ENCODE measurements at places on chromosomes 6 and 20.

GRCh38 chr6:138972226-138972665, 15.8 kb downstream of the REPS1 start:
- peak; percentile 46 for DNase-seq

DNA sequence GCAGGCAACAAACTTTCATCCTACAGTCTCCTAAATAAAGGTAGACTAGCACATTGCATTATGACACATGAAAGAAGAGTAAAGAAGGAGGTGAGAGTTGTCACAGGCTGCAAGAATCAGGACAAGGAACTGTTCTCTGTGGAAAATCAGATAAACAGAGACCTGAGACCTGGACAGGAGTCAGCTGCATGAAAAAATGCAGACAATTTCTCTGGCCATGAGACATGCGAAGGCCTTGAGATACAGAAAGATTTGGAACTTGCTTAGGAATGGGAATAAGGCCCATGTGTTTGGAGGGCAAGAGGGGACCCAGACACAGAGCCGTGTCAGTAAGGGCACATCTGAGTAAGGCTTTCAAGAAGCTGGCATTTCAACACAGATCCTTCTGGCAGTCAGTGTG, 674.6 kb upstream of the AGPAT4 start:
- DNase-seq: no peak

- DNase-seq: peak; percentile 78
These were observed 28.4 kb downstream of the PAQR8 start for GRCh38 chr6:52390361-52390727.

GRCh38 chr20:3189561-3190131, 14.8 kb downstream of the DDRGK1 start:
- no peak for DNase-seq

GRCh38 chr6:108737594-108738546, 110.4 kb upstream of the ARMC2 start:
- DNase-seq: peak; percentile 95

- no peak for DNase-seq
These were observed 29.9 kb downstream of the MKKS start for GRCh38 chr20:10404023-10404628.

DNA sequence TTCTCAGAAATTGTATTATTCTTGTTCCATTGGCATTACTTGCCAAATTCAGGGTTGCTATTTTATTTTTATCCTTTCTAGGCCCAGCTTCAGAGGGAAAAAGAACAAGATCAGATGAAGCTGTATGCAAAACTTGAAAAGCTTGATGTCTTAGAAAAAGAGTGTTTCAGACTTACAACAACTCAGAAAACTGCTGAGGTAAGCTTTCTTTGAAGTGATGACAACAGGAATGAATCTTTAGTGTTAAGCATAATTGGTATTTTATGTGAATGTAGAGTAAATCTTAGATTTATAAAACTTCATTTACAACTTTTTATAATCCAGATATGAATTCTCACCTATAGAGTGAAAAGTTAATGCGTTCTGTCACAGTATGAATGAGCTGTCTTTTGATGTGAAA, 58.4 kb downstream of the CEP57L1 start:
- no peak for DNase-seq

DNA sequence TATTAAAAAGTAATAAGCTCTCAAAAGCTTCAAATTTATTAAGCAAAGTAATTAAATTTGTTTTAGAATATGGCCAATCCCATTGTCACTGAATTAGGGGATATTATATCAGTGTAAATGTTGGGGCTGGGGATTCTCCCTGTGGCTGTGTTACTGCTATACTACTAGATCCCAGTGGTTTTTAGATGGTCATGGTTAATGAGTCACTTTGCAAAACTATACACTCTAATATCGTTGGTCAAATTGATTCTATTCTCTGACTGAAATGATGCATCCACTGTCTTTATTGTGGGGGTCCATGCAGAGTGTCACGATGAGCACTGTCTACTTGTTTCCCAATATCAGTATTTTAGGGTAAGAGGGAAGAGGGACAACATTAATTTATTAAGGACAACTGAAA, 336.9 kb upstream of the PREP start:
- no peak for DNase-seq

Measured in mesenchymal stem cell (in vitro differentiated cells and primary cell).